ENCODE measurements at places on chromosomes 2 and 18.

GRCh38 chr2:234771176-234771575 lies 180.6 kb upstream of the SH3BP4 start:
- no peak for DNase-seq

GRCh38 chr2:134466141-134466540 lies 212.3 kb downstream of the MGAT5 start:
- DNase-seq, result peak; percentile 37

DNA sequence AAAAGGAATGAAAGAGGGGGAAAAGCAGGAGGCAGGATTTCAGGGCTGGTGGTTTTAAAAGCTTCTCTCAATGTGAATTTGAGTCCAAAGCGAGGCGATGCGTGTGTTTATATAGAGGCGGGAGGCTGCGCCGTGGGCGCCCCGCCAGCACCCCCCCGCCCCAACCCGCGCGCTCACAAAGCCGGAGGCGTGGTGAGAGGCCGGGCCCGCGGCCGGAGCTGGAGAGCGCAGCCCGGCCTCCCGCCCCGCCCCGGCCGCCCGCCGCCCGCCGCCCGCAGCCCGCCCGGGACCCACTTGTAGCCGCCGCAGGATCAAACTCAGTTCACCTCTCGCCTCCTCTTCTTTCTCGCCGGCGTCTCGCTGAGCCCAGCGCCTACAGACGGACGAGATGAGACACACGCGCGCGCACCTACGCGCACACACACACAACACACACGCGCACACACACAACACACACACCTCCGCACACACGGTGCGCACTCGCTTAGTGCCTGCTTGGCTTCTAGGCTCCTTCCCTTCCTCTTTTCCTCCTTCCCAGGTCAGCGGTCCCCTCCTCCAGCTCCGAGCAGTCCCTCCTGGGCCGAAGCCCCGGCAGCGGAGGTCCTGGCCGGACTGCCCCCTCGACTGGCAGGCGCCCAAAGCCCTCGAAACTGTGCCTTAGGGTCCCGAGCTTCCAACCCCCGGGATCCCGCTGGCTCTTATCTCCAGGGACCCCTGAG lies 1.3 kb upstream of the CYP26B1 start:
- DNase-seq, result peak; percentile 41

DNA sequence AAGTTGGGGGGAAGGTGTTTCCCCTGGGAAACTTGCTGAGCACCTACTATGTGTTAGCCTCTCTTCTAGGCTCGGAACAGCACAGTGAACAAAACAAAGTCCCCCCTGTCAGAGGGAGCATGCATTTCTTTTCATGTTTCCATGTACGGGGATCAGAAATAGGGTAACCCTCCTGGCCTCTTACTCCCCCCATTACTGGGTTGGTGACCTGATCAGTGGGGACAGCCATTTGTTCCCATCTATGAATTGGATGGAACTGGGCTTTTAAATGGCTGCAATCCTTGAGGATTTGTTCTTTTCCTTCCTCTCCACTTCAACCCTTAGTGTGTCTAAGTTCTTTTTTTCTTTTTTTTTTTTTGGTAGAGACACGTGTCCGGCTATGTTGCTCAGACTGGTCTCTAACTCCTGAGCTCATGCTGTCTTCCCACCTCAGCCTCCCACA lies 13.7 kb downstream of the NCL start:
- DNase-seq, result no peak

DNA sequence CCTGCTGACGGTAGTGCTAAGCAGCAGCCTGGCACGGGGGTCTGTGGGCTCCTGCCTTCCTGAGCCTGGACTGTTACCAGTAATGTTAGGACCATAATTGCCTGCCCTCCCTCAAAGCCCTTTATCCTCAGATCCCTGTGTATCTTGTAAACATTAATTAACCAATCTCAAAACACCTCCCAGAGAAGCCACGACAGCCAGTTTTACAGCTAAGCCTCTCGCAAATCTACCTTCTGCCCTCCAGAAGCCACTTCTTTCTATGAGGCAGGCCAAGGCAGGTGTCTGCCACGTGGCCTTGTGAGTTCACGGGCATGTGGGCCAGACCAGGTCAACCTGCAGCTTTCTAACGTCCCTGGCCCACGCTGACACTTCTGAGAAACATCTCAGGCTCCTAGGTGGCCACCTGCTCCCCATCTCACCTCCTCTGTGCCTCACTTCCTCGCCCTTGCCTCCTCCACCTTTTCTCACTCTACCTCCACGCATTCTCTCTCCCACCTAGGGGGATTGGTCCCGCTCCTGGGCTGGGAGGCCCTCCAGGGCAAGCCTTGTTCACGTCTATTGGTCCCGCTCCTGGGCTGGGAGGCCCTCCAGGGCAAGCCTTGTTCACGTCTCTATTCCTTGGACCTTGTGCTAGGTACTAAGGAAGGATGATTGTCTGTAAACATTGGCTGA lies 64.3 kb downstream of the EDAR start:
- DNase-seq, result no peak

DNA sequence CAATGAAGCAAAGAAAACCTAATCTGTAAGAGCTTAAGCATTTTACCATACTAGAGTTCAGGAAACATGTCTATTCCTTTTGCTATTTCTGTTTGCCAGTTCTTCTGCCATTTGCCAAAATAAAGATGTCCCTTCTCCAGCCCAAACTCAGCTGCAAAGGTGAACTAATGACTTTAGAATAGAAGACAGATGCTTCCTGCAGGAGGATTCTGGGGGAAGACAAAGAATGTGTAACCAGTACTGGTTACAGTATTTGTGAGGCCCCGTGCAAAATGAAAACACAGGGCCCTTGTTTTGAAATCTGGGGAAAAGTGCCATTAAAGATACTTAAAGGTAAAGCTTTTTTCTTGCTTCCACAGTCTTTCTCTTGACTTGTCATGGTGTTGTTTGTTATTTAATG lies 34.3 kb upstream of the MTX2 start:
- no peak for DNase-seq

DNA sequence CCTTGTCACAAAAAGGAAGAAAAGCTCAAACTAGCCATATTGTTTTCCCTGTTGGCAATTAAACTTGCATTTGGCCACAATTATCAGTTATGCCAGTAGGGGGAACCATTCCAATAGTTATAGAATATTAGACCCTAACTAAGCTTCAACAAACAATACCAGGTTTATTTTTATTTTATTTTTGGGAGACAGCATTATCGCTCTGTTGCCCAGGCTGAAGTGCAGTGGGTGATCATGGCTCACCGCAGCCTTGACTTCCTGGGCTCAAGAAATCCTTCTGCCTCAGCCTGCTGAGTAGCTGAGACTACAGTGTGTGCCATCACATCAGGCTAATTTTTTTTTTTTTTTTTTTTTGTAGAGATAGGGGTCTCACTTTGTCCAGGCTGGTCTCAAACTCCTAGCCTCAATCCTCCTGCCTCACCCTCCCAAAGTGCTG lies 102.1 kb downstream of the ATAD2B start:
- peak; percentile 75 for DNase-seq

GRCh38 chr2:222780051-222780450 lies 80.8 kb upstream of the ACSL3 start:
- DNase-seq, result no peak

- DNase-seq, result peak; percentile 92
Measured at GRCh38 chr2:3535794-3536681, 16.7 kb upstream of the ADI1 start.

DNA sequence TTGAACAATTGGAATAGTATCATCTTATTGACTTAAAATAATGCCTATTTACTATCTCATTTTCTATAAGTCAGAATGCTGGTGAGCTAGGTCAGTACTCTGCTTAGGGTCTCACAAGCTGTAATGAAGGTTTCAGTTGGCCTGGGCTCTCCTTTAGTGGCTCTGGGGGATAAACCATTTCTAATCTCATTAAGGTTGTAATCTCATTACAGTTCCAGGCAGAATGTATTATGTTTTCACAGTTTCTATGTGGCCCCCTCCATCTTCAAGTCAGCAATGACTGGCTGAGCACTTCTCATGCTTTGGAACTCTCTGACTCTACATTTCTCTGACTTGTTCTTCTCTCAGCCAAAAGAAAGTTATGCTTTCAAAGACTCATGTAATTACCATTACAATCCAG lies 163.1 kb downstream of the CCDC178 start:
- DNase-seq, result no peak

DNA sequence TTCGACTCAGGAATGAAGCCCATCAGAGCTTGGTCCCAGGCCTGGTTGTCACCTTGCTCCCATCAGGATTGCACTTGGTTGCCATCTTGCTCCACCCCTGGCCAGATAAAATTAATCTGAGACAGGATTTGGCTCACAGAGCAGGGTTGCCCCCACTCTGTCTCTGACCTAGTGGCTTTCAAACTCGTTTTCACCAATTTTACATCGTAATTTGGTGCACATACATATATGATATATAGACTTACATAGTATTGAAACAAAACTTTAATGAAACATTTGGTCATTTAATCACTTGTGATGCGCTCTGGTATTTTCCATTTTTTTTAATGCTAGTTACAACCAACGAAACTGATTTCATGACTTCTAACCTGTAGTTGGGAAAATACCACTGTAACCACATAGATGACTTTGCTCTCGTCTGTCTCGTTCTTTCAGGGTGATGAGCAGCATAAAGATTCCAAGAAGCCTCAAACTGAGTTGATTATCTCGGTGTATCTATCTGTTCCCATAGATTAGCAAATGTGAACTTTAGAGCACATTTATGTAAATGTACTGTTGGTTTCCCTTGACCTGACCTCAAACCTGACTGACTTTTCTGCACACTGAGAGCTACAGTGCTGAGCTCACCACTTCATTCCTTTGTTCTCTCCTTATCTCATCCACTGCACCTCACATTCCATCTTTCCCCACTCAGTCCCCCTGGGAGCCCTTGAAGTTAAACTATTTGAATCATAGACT lies 30.5 kb upstream of the PLB1 start:
- DNase-seq, result no peak

DNA sequence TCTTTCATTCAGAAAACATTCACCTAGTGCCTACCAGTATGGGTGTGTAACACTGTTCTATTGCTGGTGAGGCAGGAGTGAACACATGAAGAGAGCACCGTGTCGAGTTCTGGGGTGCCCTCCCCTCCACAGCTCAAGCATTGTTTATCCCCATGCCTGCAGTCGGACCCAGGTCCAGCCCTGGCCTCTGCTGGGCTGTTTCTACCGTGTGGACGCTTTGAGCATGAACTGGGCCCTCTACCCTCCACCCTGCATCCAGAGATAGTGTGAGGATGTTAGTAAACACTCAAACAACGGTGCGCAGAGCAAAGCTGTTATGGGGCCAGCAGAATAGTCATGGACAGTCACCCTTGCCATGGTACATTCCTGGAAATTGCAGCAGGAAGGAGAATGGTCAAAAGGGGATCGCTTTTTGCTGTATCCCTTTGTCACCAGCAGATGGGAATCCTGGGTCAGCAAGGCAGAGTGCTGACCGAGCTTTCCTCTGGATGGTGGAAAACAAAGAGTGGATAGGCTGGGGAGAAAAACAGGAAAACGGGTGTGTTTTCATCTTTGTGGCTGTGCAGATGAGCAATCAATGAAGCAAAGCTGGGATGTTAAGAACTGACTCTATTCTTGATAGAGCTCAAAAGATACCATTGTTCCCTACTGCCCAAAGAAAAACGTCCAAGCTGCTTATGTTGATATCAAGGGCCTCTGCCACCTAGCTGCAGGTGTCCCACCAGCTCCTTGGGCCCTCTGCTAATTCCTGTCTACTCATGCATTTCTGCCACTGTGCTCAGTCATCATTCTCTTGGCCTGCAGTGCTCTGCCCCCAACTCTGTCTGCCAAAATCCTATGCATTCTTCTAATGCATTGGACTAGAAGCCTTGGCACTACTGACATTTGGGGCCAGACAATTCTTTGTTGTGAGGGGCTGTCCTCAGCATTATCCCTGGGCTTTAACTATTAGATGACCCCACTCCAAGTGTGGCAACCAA lies 38.7 kb downstream of the REEP1 start:
- peak; percentile 57 for DNase-seq

GRCh38 chr2:20141806-20142205 lies 83.1 kb downstream of the SDC1 start:
- DNase-seq, result no peak

DNA sequence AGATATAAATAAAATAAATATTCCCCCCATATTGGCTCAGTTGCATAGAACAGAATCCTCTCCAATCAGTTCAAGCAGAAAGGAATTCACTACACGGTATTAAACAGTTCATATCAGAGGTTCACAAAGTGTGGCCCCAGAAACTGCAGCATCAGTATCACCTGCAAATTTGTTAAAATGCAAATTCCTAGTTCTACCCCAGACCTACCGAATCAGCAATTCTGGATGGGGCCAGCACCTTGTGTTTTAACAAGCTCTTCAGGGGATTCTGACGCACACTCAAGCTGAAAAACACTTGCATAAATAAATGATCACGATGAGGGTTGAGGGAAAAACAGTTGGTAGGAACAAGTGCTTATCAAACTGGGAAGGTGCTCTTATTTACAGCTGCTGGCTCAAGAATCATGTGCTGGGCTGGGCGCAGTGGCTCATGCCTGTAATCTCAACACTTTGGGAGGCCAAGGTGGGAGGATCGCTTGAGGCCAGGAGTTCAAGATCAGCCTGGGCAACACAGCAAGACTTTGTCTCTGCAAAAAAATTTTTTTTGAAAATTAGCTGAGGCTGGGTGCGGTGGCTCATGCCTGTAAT lies 6.4 kb downstream of the GTF3C2 start:
- no peak for DNase-seq

DNA sequence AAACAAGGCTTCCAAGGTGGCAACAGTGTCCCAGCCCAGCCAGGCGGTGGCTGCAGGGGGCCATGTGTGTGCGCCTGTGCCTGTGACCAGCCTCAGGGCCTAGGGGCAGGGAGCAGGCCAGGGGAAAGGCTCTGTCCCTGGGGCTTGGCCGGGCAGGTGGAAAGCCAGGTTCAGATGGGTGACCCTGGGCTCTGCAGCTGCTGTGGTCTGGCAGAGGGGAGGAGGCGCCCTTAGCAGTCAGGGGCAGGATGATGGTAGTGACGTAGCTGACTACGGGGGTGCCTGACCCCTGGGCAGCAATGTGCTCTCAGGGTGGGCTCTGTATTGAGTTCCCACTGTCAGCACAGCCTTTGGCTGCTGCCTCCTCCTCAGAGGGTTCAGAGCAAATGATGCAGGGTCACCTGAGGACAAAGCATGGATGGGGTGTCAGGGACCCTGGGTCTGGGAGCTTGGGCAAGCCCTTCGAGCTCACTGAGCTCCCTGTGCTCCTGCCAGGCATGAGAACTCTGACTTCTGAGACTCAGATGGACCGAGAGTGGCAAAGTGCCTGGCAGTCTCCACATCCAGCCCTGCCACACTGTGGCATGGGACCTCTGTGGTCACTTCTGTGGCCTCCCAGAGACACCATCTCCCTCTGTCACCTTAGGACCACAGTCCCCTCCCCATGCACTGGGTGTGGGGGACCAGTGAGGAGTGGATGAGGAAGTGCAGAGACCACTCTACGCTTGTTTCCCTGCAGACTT lies 56.6 kb upstream of the ALPP start:
- DNase-seq, result no peak

GRCh38 chr2:29296585-29296984 lies 181.4 kb downstream of the CLIP4 start:
- DNase-seq, result no peak

- DNase-seq, result no peak
Measured at GRCh38 chr2:181306785-181307184, 150.4 kb upstream of the ITGA4 start.

- DNase-seq, result no peak
Measured at GRCh38 chr2:158407031-158407430, 49.5 kb downstream of the CCDC148 start.

GRCh38 chr2:31354837-31355236 lies 59.7 kb downstream of the XDH start:
- DNase-seq, result peak; percentile 62

Data from ELR (cell line).